Fibroblast of skin of scalp (primary cell): ENCODE measurements at places on chromosomes 13 and 19.

DNA sequence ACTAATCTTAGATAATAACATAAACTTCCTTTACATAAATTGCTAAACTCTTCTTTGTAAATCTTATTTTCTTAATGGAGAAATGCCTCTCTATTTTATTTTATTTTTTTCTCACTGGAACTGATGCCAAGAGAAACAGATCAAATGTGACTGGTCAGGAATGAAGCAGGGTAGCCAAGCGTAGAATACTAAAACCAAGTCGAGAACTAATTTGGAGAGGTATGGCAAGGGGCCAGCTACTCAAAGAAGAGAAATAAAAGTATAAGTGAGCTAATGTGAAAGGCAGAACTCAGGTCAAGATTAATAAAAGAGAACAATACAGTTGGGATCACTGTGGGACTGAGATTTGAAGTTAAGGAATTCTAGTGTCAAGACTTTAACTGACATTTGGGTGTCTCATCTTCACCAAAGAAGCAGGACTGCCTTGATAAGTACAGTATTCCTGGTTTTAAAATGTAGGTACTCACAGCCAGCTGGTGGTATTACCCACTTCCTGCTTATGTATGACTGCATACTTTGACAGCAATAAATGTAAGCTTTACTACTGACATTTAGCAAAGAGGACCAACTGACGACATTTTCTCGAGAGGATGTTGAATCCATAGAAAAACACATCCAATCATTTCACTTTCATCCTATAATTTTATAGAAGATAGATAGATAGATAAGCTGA, 1192.2 kb downstream of the EFNB2 start:
- DNase-seq = no peak

- DNase-seq = no peak
These were observed 20.7 kb downstream of the SH3GL1 start for GRCh38 chr19:4379383-4380253.

GRCh38 chr19:768424-768823, 17.5 kb downstream of the MISP start:
- peak; percentile 96 for DNase-seq

- no peak for DNase-seq
These were observed 550.7 kb upstream of the SLITRK5 start for GRCh38 chr13:87120476-87120875.

DNA sequence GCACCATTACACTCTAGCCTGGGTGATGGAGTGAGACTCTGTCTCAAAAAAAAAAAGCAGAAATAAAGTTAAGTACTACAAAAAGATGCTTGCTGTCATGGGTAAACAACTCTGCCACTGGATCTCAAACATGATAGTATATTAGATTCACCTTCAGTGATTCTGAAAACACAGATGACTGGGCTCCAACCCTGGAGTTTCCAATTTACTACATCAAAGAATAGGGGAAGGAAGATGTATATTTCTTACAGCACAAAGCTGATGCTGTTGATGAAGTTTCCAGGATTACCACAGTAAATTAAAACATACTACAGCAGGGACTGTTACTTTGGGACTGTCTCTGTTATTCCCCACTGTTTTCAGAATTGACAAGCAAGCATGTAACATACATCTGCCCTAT, 5.2 kb downstream of the ZNF561 start:
- DNase-seq = no peak

GRCh38 chr13:82458169-82458568, 1424.1 kb downstream of the SLITRK1 start:
- DNase-seq = no peak

GRCh38 chr19:47074621-47075020, 26.2 kb upstream of the TMEM160 start:
- no peak for DNase-seq

- no peak for DNase-seq
These were observed 86.3 kb downstream of the NBEA start for GRCh38 chr13:35028338-35028867.
